ENCODE measurements at places on chromosomes 3 and 15.

DNA sequence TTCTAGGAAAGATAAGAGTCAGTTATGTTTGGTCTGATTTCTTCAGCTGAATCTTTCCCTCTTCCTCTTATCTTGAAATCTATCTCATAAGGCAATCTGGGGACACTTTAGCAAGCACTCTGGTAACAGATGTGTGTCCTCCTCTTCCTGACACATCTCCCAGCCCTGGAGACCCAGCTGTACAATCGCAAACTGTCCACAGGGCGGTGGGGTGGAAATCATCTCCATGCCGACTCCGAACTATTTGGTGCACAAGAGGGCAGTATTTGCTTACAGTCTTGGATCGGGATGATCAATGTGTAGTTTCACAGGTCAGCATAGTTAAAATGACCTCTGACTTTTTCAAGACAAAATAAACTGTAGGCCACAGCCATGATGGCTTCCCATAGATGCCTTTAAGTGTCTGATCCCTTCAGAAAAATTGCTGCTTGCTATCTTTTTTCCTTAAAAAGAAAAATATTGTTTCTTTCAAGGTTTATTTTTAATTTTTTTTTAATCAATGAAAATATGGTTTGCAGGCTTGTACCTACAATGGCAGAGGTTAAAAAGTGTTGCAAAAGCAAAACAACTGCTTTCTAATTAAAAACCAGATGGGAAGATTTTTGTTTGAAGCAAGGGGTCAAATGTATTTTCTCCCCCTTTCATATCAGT is 17.7 kb downstream of the EEFSEC start:
- DNase-seq = no peak

GRCh38 chr3:59327376-59327808 is 277.6 kb upstream of the CFAP20DC start:
- no peak for DNase-seq

- no peak for DNase-seq
Observed at GRCh38 chr15:59260090-59260489, 53.4 kb downstream of the LDHAL6B start.

- no peak for DNase-seq
Observed at GRCh38 chr15:63243776-63244175, 33.6 kb upstream of the APH1B start.

DNA sequence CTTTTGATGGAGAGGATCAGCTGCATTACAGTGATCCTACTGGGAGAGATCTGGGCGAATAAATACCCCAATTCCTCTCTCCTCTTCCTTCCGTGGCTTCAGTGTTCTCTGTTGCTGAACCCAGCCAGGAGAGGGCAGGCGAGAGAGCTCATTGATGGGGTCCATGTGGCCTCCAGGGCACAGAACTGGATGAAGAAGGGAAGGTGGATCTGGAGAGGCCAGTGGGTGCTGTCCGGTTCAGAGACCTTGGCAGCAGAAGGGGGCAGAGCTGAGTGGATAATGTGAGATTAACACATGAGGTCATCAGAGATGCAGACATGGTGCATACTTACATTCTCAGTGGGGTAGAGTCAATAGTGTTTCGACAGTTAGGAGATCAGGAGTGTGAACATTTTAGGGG is 193.6 kb downstream of the CLSTN2 start:
- DNase-seq = peak; percentile 13

GRCh38 chr15:31130576-31131237 is 29.2 kb upstream of the TRPM1 start:
- no peak for DNase-seq

GRCh38 chr3:171614318-171614921 is 154.2 kb upstream of the TNIK start:
- peak; percentile 40 for DNase-seq

- no peak for DNase-seq
Observed at GRCh38 chr3:112687211-112687610, 46.3 kb upstream of the CCDC80 start.

- peak; percentile 9 for DNase-seq
Observed at GRCh38 chr3:109731639-109732473, 394.5 kb upstream of the DPPA4 start.

GRCh38 chr3:156334841-156335545 is 214.6 kb downstream of the KCNAB1 start:
- no peak for DNase-seq

- DNase-seq = no peak
Observed at GRCh38 chr3:142495103-142495502, 47.3 kb upstream of the XRN1 start.

DNA sequence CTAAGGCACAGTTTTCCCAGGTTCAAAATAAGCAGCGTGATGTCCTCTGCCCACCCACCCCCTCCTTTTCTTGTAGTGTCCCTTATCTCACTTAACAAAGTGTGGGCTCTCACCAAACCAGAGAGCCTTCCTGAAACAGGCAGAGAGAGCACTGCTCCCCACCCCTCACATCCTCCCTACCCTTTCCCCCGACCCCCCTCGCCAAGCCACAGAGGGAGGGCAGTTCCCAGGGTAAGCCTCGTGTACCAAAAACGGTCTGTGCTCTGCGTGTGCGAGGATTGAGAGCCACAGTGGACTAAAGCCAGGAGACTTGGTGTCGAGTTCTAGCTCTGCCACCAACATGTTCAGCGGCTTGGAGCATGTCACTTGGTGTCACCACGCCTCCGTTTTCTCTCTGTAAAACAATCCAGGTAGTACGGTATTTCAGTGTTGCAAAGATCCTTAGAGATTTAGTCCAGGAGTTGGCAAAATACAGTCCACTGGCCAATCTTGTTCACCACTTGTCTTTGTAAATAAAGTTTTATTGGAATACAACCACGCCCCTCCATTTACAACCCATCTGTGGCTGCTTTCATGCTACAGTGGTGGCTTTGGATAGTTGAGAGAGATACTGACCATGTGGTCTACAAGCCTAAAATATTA is 249.9 kb downstream of the OPA1 start:
- DNase-seq = no peak

DNA sequence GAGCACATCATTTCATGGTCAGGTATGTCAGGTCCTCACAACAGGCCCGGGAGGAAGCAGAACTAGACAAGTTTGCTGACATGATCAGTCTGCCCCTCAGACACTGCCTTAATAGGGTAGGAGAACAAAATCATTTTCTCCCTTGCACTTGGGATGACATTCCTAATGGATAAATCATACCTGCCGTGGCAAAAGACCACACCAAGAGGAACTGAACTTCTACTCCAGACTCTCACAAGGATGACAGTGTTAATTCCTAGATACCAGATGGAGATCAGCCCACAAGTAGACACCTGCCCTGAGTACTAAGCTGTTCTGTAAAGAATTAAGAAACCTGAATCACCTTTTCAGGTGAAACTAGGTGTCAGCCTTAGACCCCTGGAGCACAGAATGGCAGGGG is 19.5 kb downstream of the SIAH2 start:
- no peak for DNase-seq

- no peak for DNase-seq
Observed at GRCh38 chr3:163335429-163335828, 1742.9 kb downstream of the SI start.

DNA sequence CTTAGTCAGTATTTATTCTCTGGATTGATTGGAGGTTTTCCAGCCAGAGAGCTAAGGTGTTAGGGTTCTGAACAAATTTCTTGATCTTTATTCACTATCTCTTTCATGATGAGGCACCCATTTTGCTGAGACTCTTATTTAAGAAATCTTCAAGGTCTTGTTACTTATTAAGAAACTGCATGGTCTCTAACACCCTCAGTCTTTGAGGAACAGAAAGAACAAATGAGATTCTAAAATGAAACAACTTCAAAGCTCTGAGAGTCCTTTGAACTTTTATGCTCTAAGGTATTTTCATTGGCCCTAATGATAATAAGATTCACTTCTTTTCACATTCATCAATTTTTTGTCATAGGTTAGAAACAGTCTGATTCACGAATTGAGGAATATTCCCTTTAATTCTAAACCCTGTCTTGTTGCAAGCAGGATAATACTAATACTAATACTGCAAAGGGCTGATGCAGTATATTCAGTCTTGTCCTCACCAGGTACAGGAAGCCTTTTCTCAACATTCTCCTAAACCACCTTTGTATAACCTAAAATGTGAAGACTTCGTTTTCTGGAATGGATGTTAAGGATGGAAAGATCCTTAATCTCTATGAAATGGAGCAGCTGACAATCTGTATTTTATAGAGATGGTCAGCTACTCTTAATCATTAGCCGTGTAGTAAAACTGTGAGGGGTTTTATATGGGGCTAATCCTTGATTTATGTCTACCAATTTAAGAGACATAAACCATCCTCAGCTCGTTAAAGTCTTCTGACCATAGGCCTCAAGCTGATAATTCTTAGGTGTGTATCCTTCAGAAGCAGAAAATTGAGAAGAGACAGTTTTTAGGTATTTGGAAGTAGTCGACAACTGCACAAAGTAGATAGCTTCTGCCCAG is 198.3 kb downstream of the OTOL1 start:
- DNase-seq = peak; percentile 5

GRCh38 chr3:109702252-109702651 is 364.9 kb upstream of the DPPA4 start:
- no peak for DNase-seq

DNA sequence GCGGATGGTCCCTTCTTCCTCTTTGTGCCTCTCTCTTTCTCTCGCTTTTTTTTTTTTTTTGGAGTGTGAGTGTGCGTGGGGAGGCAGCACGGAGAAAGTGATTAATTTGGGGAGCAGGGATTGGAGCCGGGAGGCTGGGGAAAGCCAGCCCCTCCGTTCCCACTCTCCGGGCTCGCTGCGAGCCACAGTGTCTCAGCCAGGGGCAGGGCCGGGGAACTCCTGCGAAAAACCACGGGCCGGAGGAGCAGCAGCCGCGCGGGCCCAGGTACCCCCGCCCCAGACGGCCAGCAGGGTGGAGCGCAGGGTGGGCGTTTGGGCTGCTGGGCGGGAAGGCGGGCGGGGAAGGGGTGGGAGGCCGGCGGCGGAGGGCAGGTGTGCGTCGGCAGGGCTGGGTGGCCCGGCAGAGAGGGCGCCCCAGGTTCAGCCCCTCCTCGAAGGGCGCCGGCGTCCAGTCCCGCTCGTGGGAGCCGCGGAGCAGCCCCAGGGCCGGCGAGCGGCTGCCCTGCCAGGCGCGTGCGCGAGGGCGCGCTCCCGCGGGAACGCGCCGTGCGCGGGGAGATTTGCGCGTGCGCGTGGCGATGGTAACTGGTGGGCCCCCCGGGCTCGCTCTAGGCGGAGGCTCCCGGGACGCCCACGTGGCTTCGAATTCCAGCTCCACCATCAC is 1.4 kb downstream of the CHL1 start:
- peak; percentile 42 for DNase-seq

DNA sequence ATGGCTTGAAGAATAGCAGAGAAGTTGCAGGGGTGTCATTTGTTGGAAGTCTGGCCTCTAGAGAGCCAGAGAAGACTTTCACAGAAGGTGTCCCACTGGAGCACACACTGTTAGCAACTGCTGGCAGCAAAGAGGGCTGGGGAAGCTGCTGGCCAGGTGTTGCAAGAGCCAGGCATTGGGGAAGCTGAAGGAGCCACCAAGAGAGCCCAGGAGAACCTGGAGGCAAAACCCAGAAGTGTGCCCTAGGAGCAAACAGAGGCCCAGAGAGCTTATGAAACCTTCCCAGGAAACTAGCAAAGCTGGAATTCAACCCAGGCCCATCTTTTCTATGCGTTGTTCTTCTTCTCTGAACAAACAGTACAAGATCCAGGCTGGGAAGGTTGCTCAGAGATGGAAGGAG is 132.7 kb upstream of the TRIM42 start:
- no peak for DNase-seq

- DNase-seq = peak; percentile 66
Observed at GRCh38 chr15:88701561-88702095, 62.8 kb downstream of the ISG20 start.

DNA sequence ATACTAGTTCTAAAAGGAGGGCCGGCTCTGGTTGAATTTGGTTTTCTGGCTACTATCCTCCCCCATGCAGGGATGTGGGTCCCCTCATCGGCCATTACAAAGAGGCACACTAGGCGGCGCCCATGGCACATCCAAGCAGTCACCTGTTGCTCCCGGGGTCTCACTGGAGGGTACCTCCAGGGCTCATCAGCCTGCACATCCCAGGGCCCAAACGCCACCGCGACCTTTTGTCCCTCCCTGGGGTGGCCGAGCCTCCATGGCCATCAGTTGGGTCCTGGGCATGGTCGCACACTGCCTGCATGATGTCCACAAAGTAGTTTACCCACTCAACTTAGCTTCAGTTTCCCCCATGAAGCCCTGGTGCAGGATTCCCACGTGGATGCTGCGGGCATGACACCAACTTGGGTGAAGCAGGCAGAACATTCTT is 28.3 kb downstream of the IDH3A start:
- DNase-seq = peak; percentile 74

DNA sequence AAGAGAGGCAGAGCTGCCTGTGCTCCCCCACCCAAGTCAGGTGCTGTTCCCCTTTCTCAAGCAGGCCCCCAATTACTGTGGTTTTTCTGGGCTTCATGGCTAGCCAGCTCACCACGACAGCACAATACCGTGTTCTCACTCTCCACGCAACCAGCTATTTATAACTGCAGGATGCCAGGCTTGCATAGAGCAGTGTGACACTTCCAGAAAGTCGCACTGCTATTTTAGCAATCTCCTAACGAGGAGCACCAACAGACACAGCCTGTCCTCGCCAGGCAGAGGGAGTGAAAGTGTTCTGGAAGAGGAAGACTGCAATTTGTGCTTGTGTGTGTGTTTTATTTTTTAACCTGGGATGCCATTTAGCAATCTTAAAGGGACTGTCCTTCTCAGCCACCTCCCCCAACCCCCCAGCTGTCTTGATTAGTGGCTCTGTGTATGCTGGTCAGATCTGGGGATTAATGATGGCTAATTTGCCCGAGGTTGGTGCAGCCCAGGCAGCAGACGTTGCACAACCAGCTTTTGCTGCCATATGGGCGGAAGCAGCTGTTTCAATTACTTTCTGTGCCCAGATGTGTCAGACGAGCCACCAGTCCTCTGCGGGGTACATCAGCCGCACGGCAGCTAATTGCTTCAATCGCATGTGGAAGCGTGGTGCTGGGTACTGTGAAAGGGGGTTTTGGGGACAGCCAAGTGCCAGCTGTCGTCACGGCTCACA is 268.0 kb upstream of the ARRDC4 start:
- DNase-seq = no peak

GRCh38 chr3:140270329-140270728 is 335.3 kb downstream of the CLSTN2 start:
- no peak for DNase-seq

- DNase-seq = no peak
Observed at GRCh38 chr3:158781191-158781590, 20.7 kb upstream of the MFSD1 start.

DNA sequence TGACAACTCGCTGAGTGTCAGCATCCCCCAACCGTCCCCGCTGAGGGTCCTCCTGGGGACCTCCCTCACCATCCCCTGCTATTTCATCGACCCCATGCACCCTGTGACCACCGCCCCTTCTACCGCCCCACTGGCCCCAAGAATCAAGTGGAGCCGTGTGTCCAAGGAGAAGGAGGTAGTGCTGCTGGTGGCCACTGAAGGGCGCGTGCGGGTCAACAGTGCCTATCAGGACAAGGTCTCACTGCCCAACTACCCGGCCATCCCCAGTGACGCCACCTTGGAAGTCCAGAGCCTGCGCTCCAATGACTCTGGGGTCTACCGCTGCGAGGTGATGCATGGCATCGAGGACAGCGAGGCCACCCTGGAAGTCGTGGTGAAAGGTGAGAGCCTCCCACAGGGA is 35.4 kb downstream of the ACAN start:
- DNase-seq = no peak

Measured in GM13976 (cell line).